ENCODE measurements at places on chromosomes 16 and 17.

GRCh38 chr17:57707892-57708291, 37.2 kb downstream of the CCDC182 start:
- no peak for DNase-seq

DNA sequence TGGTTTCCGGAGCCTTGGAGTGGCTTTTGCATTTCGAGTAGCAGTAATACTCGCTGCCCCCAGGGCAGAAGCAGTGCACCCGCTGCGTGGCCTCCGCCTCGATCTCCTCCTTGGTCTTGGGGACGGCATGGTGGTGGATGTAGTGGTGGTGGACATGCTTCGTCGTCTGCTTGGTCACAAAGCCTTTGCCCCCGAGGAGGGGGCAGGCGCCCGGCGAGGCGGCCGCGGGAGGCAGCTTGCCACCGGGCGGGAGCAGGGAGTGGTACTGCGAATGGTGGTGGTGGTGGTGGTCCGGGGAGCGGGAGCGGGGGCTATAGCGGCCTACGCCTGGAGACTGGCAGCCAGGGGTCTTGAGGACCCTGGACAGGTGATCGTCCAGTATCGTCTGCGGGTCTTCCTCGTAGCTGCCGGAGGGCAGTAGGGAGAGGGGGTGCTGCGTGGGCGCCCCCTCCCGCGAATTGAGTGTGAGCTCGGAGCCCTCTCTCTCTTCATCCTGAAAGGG, 24.1 kb downstream of the AXIN2 start:
- DNase-seq: no peak

GRCh38 chr16:62137996-62138395, 101.8 kb upstream of the CDH8 start:
- DNase-seq: no peak

DNA sequence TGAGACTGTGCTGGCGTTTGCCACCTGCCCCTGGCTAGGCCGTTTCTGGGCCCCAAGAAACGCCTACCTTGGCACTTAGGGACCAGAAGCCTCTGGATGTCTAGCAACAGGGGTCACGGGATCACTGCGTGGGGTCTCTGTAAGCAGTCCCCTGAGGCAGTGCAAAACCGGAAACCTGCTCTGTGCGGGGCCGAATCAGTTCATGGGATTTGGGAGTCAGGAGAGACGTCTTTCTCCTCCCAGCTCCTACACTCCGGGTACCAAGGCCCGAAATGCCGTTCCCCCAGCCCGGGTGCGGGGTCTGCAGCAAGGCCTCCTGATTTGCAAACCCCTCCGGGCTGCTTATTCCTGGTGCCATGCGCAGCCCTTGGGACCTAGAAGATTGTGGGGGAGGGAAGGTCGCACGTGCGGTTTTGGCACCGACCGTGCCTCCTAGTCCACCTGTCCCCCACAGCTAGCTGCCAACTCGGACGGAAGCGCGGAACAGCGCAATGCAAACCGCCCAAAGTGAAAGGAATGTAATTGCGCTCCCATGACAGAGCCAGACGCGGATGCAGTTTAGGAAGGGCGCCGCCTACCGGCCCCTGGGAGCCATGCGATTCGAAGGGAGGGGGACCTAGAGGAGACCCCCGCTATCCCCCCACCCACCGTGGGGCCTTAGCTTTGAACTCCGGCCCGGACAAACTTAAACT, 6.5 kb downstream of the IRX5 start:
- peak; percentile 14 for DNase-seq

- DNase-seq: peak; percentile 10
Measured at GRCh38 chr16:49021136-49021535, 260.5 kb downstream of the CBLN1 start.

GRCh38 chr17:14739656-14740431, 439.0 kb downstream of the HS3ST3B1 start:
- no peak for DNase-seq

- DNase-seq: no peak
Measured at GRCh38 chr17:47172696-47173565, 16.2 kb downstream of the CDC27 start.

GRCh38 chr16:77807-78443, at the start of gene MPG:
Gene MPG (plus strand): TSS chr16:78225. CDS start chr16:78310, 85 bp downstream.
- peak; percentile 82 for DNase-seq

DNA sequence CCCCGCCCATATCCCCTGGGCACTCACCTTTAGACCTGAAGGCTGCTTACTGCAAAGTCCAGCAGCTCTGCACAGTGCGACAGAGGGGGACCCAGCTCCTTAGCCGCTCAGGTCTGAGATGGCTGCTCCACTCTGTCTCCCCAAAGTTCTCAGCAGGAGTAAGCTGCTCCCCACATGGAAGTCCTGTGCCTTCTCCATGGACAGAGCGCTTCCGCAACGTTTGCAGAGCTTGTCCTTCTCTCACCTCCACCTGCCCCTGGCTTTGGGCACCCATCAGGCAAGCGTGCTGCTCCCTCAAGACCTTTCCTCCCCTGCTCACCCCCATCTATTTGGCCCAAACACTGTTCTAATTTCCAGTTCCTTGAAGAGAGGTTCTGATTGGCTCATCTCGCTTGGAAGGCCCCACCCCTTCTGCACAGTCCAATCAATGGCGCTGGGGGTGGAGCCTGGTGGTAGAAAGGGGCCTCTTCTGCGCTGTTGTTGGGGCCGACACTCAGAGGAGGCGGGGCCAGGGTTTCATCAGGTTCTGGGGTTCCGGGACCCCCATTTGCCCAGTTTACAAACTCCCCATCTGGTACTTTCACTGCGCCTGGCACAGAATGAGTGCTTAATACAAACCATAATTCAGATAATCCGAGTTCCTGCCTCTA, 137.2 kb downstream of the CYLD start:
- no peak for DNase-seq

DNA sequence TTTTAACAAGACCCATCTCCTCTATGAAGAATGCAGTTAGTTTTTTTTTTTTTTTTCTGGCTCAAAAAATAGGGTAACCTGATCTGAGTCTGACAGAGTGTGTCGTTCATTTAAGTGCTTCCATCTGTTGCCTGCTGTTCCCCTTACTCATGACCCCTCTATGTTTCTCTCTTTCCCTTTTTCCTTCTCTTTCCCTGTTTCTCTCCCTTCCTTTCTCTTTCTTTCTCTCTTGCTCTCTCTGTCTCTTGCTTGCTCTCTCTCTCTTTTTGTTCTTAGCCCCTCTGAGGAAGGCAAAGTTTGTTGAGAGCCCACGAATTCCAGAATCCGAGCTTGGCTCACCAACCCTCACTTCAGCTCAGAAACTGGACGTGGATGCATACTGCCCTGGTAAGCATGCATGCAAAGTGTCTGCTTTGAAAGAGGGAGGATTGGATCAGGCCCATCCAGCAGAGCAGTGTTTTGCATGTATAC, 185.0 kb downstream of the TANC2 start:
- DNase-seq: no peak

- no peak for DNase-seq
Measured at GRCh38 chr17:50837286-50837979, 2.0 kb downstream of the WFIKKN2 start.

DNA sequence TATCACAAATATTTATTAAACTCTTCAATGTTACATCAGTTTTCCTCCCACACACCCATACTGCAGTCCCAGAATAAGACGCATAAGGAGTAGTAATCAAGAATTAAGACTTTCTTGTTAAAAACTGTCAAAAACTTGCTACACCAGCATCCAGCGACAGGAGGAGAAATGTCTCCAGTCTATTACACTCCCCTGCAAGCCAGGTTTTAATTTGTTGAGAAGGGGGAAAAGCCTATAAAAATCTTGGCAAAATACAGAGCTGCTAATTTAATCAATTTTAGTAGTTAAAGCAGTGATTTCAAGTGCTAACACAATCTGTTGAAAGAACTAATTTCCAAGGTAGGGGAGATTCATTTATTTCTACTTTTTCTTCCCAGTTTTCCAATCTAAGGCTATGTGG, 102.0 kb upstream of the MED13 start:
- DNase-seq: no peak

All from ELR (cell line).